ENCODE measurements at places on chromosomes 6 and 20.

- peak; percentile 37 for DNase-seq
Observed at GRCh38 chr6:293193-294174, 1.2 kb downstream of the DUSP22 start.

DNA sequence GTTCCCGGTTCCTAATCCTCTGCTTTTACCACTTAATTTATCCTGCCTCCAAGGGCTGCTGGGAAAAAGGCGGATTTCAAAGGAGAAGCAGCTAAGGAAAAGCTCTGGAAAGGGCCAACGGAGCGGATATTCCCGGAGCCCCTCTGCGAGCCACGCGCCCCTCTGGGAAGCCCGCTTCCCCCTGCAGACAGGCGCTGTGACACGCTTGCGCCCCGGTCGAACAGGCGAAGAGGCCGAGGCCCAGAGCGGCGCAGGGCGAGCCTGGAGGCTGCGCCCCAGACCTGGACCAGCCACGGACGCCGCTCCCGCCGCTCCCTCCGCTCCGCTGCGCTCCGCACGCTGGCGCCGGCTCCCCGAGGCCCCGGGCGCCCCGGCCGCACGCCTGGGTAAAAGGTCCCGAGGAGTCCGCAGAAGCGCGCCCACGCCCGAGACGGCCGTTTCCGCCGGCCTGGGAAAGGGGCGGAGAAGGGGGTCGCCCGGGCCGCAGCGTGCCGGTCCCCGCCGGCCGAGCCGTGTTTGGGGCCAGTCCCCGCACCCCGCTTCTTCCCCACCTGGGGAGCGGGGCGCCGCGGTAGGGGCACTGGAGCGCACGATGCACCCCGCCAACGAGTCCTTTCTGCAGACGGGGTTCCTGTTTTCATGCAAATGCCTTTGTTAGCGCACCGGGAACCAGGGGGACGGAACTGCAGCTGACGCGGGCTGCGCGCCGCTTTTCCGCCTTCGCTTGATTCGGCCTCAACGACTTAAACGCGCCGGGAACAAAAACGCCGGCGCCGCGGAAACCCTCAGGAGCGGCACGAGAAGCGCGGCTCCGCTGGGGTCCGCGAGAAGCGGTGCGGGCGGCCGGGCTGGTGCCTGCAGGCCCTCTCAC, 91.9 kb upstream of the SIRPA start:
- DNase-seq, result no peak

DNA sequence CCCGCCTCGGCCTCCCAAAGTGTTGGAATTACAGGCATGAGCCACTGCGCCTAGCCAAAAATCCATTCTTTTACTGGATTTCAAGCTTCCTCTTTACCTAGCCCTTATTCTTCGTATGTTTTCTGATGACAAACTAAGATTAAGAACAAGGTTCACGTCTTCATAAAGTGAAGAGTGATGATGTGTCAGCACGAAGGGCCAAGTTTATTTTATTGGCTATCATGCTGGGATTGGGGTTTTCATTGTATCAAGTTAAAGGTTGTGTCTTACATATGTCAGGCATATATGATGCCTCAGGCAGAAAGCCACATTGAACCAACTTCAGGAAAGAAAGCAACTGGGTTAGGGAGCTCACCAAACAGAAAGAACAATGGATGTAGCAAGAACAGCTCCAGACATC, 19.7 kb upstream of the SLC17A3 start:
- DNase-seq, result no peak

- DNase-seq, result no peak
Observed at GRCh38 chr6:15893556-15894253, 230.9 kb upstream of the DTNBP1 start.

DNA sequence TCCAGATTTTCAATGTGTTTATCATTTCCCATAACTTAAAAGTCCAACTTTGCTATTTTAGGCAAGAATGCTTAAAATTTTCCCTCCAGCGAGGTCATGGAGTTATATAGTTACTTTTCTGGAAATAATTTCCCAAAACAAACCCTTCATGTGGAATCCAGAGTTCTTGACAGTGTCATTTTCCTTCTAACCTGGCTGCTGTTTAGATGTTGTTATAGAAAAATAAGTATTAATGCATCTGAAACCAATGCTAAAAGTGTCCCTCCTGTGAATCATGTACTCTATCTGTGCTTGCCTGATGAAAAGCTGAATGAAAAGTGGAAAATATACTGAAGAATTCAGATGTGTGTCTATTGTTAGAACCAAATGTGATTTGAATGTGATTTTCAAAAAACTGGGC, 245.3 kb upstream of the HSF2 start:
- DNase-seq, result no peak

All from activated T-cell treated with anti-CD3 and anti-CD28 coated beads for 24 hours (primary cell).